ENCODE measurements at places on chromosomes 4 and X. TPM values are rescaled to one million over a fixed set of nuclear protein-coding genes. Genes with fewer than 3 reads are reported as not detected.

GASK1B gene
- total RNA-seq, result 15.5 TPM

HSD17B13 gene
- total RNA-seq, result 19.7 TPM

MAGEA1 gene
- total RNA-seq, result not detected

RAB40AL gene
- total RNA-seq, result 1.3 TPM

TMA16 gene
- 17.5 TPM for total RNA-seq

NUDT6 gene
- total RNA-seq, result 6.2 TPM

AKAP14 gene
- not detected for total RNA-seq

FAM47A gene
- not detected for total RNA-seq

HPF1 gene
- total RNA-seq, result 10.9 TPM

GPR78 gene
- total RNA-seq, result not detected

HSD17B10 gene
- 50.1 TPM for total RNA-seq

DUX4 gene
- not detected for total RNA-seq

SSR4 gene
- 238 TPM for total RNA-seq

ATP8A1 gene
- total RNA-seq, result 37.4 TPM

DNA sequence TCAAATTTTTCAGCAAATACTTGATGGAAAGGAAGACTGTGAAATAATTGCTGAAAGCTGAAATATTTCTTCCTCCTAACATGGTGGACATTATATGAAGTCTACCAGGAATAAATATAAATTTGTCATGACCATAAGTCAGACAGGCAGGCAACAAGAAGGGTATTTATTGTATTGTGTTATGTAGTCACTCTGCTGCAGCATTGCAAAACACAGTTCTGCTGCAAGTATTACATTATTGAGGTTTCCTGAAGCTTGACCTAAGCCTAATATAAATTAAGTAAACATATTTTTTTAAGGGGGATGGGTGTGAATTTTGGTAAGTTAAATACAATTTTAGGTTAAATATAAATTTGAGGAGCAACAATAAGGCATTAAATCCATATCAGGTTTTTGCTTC lies 60.2 kb upstream of the MAOA start:
- peaks cover 2% of the 10 kb centered on the region for H3K4me1 ChIP-seq
- H3K36me3 ChIP-seq, result no peaks in the 10 kb centered on the region
- H3K27ac ChIP-seq, result no peak overlapping the region
- H3K4me3 ChIP-seq, result no peak overlapping the region
- DNase-seq, result no peak

DNA sequence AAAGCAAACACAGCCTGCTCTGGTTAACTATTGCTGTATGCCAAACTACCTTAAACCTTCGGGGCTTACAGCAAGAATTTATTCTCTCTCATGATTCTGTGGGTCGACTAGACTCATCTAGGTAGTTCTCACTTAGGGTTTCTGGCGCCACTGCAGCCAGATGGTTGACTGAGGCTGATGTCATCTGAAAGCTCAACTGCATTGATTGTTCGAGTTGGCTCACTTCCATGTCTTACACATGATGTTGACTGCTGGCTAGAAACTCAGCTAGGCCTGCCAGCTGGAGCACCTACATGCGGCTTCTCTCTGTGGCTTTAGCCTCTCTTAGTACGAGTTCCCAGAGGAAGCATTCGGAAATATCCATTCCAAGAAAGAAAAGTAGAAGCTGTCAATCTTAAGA lies 103.2 kb downstream of the SRPX start:
- no peaks in the 10 kb centered on the region for H3K27me3 ChIP-seq
- H3K4me1 ChIP-seq, result no peaks in the 10 kb centered on the region
- DNase-seq, result peak; percentile 84
- no peaks in the 10 kb centered on the region for H3K36me3 ChIP-seq
- H3K27ac ChIP-seq, result no peak overlapping the region
- H3K4me3 ChIP-seq, result no peak overlapping the region

- no peak overlapping the region for H3K27ac ChIP-seq
- no peak overlapping the region for H3K4me3 ChIP-seq
- H3K36me3 ChIP-seq, result no peaks in the 10 kb centered on the region
These were observed 15.0 kb downstream of the EREG start for GRCh38 chr4:74379912-74380311.

- H3K36me3 ChIP-seq, result no peaks in the 10 kb centered on the region
- no peak overlapping the region for H3K27ac ChIP-seq
- no peaks in the 10 kb centered on the region for H3K27me3 ChIP-seq
- H3K4me3 ChIP-seq, result no peak overlapping the region
- no peaks in the 10 kb centered on the region for H3K4me1 ChIP-seq
These were observed 309.8 kb downstream of the LDB2 start for GRCh38 chr4:16588651-16589050.

GRCh38 chrX:129553619-129554288 lies 13.7 kb downstream of the OCRL start:
- no peaks in the 10 kb centered on the region for H3K27me3 ChIP-seq
- H3K36me3 ChIP-seq, result no peaks in the 10 kb centered on the region
- H3K4me1 ChIP-seq, result no peaks in the 10 kb centered on the region
- DNase-seq, result no peak
- no peak overlapping the region for H3K4me3 ChIP-seq

DNA sequence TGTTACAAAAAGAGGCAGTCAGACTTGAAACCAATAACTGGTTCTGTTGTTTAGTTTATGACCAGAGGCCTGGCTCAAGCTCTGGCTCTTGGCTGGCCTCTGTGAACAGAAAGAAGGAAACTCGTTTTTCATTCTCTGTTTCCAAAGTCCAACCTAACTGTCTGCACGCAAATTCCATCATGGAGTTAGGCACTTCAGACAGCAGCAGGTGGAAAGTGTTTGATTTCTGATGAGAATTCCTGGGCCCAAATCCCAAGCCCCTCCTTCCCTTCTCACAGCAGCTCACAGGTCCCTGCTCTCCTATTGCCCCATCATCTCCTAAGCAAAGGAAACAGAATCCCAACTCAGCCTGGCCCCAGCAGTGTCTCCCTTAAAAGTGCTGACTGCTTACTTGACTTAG lies 42.8 kb upstream of the FGF16 start:
- H3K4me1 ChIP-seq, result no peaks in the 10 kb centered on the region
- no peak overlapping the region for H3K27ac ChIP-seq
- H3K4me3 ChIP-seq, result no peak overlapping the region
- H3K27me3 ChIP-seq, result no peaks in the 10 kb centered on the region

GRCh38 chr4:178781779-178782178 lies 1339.5 kb upstream of the AGA start:
- H3K4me3 ChIP-seq, result no peak overlapping the region
- no peaks in the 10 kb centered on the region for H3K36me3 ChIP-seq
- H3K27ac ChIP-seq, result no peak overlapping the region
- DNase-seq, result no peak
- H3K27me3 ChIP-seq, result no peaks in the 10 kb centered on the region

- no peaks in the 10 kb centered on the region for H3K36me3 ChIP-seq
- no peak for DNase-seq
- no peaks in the 10 kb centered on the region for H3K27me3 ChIP-seq
- no peak overlapping the region for H3K4me3 ChIP-seq
These were observed 15.8 kb upstream of the GAGE10 start for GRCh38 chrX:49287665-49288064.

GRCh38 chrX:9708923-9709553 lies 56.6 kb downstream of the GPR143 start:
- DNase-seq, result peak; percentile 76
- H3K4me3 ChIP-seq, result no peak overlapping the region
- H3K4me1 ChIP-seq, result no peaks in the 10 kb centered on the region
- no peaks in the 10 kb centered on the region for H3K27me3 ChIP-seq

GRCh38 chr4:94757192-94758140 lies at the start of gene BMPR1B:
TSS of gene BMPR1B (plus strand) at chr4:94757955. CDS start at chr4:95104425, 346,470 bp downstream.
- no peak within 1 kb of the TSS for H3K4me3 ChIP-seq
- H3K27ac ChIP-seq, result peak within 1 kb of the TSS; percentile 49
- peak; percentile 34 for DNase-seq
- peaks cover 14% of the 10 kb centered on the region for H3K4me1 ChIP-seq

DNA sequence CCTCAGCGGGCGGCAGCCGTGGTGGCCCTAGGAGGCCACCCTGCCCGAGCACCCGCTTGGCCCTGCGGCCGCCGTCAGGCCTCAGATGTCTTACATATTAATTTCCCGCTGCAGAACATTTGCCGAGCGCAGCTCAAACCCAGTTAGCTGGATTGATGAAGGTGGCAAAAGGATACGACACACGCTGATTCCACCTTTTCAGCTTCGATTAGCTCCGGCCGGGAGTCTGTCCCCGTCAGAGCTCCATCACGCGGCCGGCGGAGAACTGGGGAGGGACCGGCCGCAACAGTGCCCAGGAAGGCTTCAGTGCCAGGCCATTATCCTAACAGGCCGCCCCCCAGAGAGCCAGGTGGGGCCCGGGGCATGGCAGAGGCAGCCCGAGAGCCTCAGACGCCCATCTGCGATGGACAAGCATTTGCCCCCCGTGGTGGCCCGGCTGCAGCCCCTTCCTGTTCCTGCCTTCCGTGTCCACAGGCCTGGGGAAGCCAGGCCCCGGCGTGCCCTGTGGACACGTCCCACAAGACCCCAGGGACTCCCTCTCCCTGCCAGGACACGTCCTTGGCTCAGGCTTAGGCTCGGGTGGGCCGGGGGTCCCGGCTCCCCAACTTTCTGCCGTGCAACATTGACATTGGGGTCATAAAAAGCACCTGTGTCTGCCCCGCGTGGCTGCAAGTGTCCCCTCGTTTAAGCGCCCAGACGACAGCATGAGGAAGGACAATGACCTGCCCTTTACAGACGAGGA lies 133.8 kb upstream of the NKX1-1 start:
- no peaks in the 10 kb centered on the region for H3K4me1 ChIP-seq
- no peaks in the 10 kb centered on the region for H3K27me3 ChIP-seq
- H3K4me3 ChIP-seq, result no peak overlapping the region
- no peaks in the 10 kb centered on the region for H3K36me3 ChIP-seq
- no peak overlapping the region for H3K27ac ChIP-seq

DNA sequence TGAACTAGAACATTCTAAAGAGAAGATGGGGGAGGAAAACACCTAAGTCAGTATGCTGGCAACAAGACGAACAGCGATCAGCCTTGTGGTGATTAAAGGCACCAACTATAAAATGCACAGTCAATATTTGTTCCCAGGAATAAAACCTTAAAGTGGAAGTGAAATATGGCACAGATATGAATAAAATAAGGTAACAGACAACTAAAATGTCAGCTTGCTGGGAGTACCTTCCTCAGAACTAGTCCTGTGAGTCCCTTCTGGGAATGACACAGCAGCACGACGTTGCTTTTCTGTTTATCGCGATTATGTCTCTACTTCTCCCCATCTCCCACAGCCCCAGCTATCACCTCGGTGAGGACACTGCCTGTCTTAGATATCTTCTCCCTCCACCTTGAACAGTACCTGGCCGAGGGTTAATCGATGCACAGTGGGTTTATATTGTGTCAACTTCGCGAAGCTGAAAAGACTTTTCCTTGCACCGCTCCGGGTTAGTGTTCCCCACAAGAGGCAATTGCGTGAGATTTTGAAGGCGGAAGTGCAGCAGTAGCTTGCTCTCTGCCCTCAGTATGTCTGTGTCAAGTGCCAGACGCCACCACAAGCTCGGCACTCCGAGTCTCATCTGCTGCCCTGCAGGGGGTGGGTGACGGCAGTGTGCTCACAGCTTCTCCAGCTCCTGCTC lies 17.4 kb downstream of the MTNR1A start:
- no peak for DNase-seq
- no peaks in the 10 kb centered on the region for H3K4me1 ChIP-seq
- H3K4me3 ChIP-seq, result no peak overlapping the region

DNA sequence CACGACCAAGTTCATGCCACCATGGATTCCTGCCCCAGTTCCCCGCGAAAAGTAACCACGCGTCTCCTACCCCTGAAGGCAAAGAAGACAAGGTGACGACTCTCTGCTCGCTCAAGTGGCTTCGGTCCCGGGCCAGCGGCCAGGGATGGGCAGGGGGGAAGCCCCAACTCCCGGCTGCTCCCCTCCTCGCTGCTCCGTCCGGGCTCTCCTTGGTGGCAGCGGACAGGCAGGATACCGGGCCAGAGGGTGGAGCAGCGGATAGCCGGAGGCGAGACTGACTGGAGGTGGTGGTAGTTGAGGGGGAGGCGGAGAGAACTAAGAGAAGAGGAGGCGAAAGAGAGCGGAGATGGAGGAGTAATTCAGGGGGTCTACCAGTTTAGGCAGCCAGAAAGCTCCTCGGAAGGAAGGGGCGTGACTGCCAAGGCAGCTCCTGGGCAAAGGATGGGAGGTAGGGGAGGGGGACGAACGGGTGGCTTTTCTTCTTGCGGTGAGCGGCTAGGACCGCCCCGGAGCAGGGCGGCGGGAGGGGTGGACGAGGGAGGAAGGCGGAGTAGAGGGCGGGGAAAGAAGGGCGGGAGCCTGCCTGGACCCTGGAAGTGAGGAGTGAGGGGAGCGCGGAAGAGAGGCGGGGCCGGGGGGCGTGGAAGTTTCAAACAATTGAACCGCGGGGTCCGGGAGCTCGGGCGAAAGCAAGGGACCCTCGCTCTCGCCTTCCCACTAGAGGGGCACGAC lies at the start of gene AMOT:
AMOT (minus strand) TSS at position 450 of the 732 bp plus-strand sequence. CDS start 17,705 bp downstream, outside the sequence.
- no peaks in the 10 kb centered on the region for H3K4me1 ChIP-seq
- peak; percentile 79 for DNase-seq
- peak within 1 kb of the TSS; percentile 72 for H3K27ac ChIP-seq
- no peak within 1 kb of the TSS for H3K4me3 ChIP-seq
- no peaks in the 10 kb centered on the region for H3K36me3 ChIP-seq

- no peaks in the 10 kb centered on the region for H3K36me3 ChIP-seq
- H3K4me1 ChIP-seq, result no peaks in the 10 kb centered on the region
- DNase-seq, result no peak
- H3K4me3 ChIP-seq, result no peak overlapping the region
- H3K27ac ChIP-seq, result no peak overlapping the region
These were observed 111.9 kb upstream of the MAP9 start for GRCh38 chr4:155488691-155489090.

GRCh38 chrX:30620125-30620524 lies 33.1 kb upstream of the GK start:
- H3K27me3 ChIP-seq, result peaks cover 3% of the 10 kb centered on the region
- H3K36me3 ChIP-seq, result no peaks in the 10 kb centered on the region
- H3K4me3 ChIP-seq, result no peak overlapping the region

DNA sequence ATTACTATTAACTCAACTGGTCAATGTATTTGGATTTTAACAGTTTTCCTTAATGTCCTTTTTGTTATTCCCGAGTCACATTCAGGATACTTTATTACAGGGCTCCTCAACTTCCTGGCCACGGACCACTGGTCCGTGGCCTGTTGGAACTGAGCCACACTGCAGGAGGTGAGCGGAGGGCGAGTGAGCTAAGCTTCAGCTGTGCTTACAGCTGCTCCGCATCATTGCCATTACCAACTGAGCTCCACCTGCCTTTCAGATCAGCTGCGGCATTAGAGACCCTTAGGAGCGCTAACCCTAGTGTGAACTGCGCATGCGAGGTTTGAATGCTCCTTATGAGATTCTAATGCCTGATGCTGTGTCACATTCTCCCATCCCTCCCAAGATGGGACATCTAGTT lies 591.7 kb downstream of the CCSER1 start:
- no peaks in the 10 kb centered on the region for H3K36me3 ChIP-seq
- no peak overlapping the region for H3K27ac ChIP-seq
- no peak for DNase-seq

- H3K4me3 ChIP-seq, result no peak overlapping the region
- no peak for DNase-seq
- no peaks in the 10 kb centered on the region for H3K27me3 ChIP-seq
These were observed 66.0 kb upstream of the FAT1 start for GRCh38 chr4:186789651-186790050.

- H3K27me3 ChIP-seq, result no peaks in the 10 kb centered on the region
- DNase-seq, result no peak
- H3K36me3 ChIP-seq, result no peaks in the 10 kb centered on the region
These were observed 36.7 kb upstream of the MXD4 start for GRCh38 chr4:2298532-2298991.
